ENCODE measurements at places on chromosomes 5 and 9. TPM values are rescaled to one million over a fixed set of nuclear protein-coding genes. Genes with fewer than 3 reads are reported as not detected.

Gene IQGAP2
- 1.7 TPM for polyA plus RNA-seq

Gene GRK6
- polyA plus RNA-seq: 29.5 TPM

Gene RNF183
- not detected for polyA plus RNA-seq

Gene LOX
- polyA plus RNA-seq: 3.0 TPM

DNA sequence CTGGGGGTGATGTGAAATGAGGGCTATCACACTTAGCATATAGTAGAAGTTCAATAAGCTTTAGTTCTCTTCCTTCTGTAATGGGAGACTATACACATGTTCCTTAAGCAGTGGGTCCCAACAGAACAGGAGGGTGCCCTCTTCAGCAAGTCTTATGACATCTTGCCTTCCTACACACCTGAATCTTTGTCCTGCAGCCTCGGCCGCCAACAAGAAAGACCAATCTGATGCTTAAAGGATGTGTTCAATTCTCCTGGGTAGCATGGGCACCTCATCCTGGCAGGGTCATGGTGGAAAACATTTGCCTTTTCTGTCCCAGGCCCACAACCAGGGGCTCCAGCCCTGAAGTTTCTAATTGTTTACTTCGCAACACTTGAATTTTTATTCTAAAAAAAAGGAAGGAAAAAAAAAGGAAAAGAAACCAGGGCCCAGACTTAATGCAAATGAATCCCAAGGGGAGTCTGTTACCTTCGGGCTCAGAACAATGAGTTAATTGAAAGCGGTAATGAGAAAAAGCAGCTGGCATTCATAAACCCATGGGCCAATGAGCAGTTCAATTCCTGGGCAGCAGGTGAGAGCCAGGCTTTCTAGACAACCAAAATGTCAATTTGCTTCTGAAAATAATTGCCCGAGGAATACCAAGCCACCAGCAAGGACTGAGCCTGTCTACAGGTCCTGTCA, 26.2 kb upstream of the SMAD5 start:
- DNase-seq: no peak

DNA sequence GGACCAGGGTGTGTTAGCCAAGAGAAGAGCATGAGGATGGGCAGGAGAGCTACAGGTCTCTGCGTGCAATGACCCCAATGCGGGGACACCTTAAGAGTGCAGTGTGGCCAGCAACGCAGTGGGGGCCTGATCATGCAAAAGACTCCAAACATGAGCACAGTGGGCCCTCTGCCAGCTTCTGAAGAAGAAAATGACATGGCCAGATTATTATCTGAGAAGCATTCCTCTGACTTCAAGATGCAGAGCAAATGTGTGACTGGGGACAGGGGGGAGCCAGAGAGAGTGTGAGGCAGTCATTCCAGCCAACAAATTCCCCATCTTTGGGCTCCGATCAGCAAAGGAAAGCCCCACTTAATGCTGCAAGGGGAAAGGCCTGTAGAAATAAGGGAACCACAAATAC, 229.4 kb downstream of the CDK5RAP2 start:
- no peak for DNase-seq

DNA sequence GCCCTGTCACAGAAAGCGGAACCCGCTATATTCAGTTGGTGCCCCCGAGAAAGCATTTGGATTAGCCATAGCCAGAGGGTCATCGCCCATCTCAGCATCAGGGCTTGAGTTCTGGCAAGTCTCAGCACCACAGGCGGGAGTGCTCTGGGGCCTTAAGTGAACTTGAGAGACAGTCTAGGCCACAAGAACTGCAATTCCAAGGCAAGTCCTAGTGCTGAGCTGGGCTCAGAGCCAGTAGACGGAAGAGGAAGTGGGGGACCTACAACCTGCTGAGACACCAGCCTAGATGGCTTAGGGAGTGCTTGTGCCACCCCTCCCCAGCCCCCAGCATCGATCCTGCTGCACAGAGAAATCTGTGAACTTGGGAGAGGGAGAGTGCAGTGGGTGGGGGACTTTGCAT, 594.9 kb downstream of the CCDC171 start:
- DNase-seq: no peak

- DNase-seq: peak; percentile 71
Observed at GRCh38 chr9:88387552-88388202, 567 bp upstream of the SPIN1 start.

DNA sequence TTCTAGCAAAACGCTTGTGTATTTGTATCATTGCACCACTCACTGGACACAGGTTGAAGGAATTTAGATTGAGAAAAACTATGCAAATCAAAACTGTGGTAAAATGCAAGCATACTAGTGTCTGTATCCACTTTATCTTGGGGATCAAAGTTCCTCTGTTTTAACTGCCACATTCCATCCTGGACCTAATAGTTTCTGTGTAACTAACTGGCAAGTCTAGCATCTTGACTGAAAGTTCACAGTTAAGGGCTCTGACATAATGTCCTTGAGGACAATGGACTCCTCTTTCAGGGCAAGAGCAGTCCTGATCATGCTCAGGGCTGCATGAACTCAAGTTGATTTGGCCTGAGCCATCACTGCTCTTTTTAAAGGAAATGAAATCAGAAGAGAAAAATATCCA, 30.7 kb downstream of the NFIB start:
- DNase-seq: no peak

- DNase-seq: no peak
Observed at GRCh38 chr5:77644371-77645157, 6.1 kb upstream of the OTP start.
